ENCODE measurements at places on chromosomes 16 and 17.

DNA sequence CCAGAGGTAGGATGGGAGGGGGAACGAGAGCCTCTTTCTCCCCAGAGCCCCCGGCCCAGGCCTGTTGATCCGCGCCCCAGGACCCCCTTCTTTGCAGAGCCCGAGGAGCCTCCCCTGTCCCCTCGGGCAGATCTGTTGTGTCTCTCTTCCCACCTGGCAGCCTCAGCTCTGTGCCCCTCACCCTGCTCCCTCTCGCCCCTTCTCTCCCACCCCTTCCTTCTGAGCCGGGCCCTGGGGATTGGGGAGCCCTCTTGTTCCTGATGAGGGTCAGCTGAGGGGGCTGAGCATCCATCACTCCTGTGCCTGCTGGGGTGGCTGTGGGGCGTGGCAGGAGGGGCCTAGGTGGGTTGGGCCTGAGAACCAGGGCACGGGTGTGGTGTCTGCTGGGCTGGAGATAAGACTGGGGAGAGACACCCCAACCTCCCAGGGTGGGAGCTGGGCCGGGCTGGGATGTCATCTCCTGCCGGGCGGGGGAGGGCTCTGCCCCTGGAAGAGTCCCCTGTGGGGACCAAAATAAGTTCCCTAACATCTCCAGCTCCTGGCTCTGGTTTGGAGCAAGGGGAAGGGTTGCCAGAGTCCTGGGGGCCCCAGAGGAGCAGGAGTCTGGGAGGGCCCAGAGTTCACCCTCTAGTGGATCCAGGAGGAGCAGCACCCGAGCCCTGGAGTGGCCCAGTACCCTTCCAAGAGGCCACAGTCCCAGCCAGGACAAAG is 65.4 kb downstream of the MRC2 start:
- no peak for DNase-seq

- DNase-seq, result no peak
These were observed 6.4 kb upstream of the ARL4D start for GRCh38 chr17:43392397-43392796.

GRCh38 chr17:14310605-14311004 is 9.7 kb downstream of the HS3ST3B1 start:
- no peak for DNase-seq

- no peak for DNase-seq
These were observed 10.2 kb downstream of the CFAP20 start for GRCh38 chr16:58118801-58119508.

DNA sequence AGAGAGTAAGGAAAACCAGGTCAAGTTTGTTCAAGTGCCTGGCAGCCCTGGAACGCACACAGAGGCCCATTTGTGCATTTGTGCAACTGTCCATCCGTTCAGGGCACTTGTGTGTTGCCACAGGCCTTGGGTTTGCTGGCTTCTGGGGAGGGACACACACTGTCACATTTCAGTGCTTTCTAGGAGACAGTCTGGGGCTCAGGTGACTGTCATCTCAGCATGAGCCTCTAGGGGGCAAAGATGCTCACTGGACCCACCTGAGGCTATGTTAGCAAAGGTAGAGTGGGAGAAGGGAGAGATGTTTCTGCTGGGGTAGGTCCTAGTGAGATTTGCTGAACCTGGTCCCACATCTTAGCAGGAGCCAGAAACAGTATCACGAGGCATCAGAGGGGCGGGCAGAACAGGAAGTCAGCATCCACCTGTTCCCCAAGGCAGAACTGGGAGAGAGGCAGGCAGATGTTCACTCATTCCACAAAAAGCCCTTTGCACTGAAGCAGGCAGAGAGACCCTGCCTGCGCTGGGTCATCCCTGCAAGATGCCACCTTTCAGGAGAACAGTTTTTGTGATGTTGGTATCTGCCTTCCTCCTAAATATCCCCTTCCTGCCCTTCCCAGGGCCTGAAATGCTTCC is 48.5 kb downstream of the RAI1 start:
- peak; percentile 56 for DNase-seq

DNA sequence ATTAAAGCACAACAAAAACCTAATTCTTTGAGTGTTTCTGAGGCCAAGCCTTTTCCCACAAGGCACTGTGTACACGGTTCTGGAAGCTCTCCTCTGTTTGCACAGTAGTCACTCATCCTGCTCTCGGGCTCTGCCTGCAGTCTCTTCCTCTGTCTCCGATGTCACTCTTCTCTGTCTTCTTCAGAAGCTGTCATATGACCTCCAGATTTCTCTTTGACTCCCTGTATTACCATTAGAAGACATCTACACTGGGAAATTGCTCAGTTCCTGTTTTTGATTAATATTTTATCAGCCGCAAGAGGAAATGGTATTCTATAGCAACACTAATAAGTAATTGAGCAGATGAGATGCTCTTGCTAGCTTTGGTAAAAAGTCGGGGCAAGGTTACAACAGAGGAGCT is 422.9 kb downstream of the WWOX start:
- DNase-seq, result no peak

DNA sequence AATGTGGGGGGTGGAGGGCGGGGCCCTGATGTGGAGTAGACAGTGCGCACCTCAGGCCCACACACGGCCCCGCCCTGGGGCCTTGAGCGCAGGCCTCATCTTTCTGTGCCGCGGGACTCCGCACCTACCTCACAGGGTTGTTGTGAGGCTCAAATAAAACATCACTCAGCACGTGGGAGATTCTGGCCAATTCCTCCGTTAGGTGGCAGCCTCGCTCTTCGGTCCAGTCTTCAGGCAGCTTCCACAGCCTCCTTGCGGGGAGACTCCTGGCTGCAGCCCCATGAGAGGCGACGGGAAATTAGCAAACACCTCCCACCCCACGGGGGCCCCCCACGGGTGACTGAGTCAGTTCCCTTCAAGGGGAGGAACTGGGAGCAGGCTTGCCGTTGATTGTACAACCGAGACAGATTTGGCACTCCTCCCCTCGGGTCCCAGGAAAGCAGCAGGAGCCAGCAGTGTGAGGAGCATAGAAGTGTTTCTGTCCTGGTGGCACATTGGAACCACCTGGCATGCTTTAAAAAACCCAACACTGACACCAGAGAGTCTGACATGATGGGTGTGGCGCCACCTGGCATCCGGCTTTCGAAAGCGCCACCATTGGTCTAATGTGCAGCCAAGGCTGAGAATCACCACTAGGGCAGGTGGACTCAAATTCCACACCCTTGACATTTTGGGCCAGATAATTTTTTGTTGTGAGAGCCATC is 7.6 kb downstream of the MRM1 start:
- peak; percentile 29 for DNase-seq

DNA sequence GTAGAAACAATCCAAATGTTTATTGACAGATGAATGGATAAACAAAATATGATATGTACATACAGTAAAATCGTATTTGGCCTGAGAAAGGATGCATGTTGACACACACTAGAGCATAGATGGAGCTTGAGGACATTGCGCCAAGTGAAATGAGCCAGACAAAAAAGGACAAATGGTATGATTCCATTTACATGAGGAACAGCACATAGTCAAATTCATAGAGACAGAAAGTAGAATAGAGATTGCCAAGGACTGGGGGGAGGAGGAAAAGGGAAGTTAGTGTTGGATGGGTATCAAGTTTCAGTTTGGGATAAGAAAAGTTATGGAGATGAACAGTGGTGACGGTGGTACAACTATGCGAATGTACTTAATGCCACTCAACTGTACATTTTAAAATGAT is 47.9 kb downstream of the COPRS start:
- no peak for DNase-seq

DNA sequence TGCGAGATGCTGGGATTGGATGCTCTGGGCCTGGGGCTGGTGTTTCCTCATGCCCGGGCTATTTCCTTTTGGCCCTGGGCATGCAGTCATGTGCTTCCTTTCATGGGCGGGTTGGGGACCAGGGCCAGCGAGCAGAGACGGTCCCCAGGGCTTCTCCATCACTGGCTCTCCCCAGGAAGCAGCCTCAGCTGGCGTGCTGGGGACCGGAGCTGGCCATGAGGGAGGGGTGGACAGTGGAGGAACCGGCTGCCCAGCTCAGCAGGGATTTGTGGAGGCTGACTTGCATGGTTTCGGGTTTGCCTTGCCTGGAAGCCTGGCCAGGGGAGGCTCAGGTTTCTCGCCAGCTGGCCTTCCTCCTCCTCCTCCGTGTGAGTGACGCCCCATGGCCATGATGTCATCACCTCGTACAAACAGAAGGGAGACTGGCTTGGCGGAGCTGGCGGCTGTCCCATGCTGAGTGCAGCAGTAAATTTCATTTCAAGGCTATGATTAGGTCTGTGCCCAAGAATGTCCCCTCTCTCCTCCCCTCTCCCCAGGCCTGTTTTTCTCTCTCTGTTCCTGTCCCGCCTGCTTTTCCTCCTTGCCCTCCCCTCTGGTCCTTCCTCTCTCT is 8.9 kb upstream of the TIMP2 start:
- DNase-seq, result peak; percentile 93

DNA sequence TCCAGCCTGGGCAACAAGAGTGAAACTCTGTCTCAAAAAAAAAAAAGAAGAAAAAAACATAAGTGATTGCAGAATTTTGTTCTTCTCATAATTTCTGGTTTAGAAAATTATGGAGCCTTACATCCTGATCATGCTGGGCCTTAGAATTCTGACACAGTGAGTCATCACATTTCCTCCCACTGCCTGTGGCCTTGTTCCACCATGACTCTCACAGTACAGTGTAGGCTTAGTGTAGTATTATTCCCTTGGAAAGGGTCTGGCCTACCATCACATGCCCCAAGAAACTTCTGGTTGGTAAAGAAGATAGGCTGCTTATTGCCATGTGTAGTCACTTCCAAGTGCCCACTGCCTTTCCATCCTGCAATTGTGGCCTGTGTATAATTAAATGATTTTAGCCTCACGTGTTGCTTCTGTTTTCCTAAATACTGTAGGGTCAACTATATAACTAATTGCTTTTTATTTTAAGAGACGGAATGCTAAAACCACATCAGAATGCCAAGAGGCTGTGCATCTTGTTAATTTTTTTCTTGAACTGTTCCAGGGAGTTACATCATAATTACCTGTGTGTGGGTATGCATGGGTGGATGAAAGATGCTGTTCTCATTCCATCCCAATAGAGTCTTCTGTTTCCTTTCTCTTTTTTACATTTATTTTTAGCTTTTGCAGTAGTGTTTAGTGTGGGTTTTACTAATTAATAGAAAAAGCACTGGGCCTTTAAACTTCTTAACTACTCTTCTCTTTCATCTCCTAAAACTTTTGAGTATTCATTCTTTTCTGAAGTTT is 25.9 kb downstream of the OGFOD1 start:
- no peak for DNase-seq

GRCh38 chr16:80063031-80063712 is 462.6 kb upstream of the MAF start:
- no peak for DNase-seq
